DND-41 (cell line): ENCODE measurements at places on chromosomes 3 and 15.

- DNase-seq, result no peak
These were observed 150.9 kb downstream of the LRRC28 start for GRCh38 chr15:99402014-99402729.

DNA sequence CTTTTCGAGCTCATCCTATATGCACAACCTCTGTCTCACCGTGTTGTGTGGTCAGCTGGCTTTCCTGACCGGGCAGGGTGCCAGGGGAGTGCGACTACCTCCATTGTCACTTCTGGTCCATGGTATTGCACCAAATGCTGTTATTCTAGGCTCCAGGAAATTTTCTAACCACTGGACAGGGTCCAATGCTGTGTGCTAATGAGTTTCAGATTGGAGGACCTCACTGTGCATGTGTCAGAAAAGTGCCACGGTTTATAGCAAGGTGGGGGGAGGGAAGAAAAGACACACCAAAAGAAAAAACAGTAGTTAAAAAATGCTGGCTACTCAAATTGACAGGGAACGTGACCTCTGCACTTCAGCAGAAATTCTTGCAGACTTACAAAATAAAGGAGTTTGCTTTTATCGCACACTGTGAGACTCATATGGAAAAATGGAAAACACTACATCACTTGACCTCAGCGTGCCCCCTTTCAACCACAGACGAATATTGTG lies 480.1 kb downstream of the FOXP1 start:
- DNase-seq, result no peak

DNA sequence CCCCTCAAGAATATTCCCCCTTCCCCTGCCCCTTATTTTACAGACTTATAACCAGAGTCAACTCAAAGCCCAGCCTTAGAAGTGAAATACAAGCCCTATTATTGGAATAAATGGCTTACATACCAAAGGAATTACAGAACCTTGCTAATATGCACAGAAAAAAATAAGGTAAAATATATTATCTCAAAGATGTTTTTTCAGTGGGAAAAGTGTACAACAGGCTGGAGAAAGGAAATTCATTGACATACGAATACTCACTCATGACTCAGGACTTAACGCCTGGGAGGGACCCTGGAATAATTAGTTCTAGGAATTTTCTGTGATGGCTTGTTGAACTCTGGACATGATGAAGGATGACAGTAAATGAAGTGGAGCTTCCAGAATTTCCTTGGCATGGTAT lies 27.0 kb downstream of the ARL14 start:
- no peak for DNase-seq

DNA sequence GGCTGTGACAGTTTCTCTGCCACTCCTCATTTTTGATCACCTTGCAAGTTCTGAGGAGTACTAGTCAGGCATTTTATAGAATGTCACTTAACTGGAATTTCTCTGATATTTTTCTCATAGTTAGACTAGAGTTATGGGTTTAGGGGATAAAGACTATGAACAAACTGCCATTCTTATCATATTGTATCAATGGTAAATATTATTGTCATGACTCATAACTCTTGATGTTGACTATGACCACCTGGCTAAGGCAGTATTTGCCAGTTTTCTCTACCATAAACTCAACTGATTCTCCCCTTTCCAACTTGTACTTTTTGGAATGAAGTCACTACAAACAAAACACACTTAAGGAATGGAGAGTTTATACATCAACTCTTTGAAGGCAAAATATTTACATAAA lies 22.7 kb upstream of the OR5K1 start:
- no peak for DNase-seq

GRCh38 chr3:42051384-42052131 lies 39.6 kb upstream of the TRAK1 start:
- no peak for DNase-seq

GRCh38 chr3:152595975-152596821 lies 238.7 kb upstream of the P2RY1 start:
- no peak for DNase-seq

GRCh38 chr15:50747523-50747922 lies 18.0 kb downstream of the SPPL2A start:
- no peak for DNase-seq

GRCh38 chr3:112814266-112814665 lies 32.4 kb downstream of the CD200R1L start:
- no peak for DNase-seq

- DNase-seq, result no peak
These were observed 32.6 kb downstream of the RTP4 start for GRCh38 chr3:187400756-187401155.

DNA sequence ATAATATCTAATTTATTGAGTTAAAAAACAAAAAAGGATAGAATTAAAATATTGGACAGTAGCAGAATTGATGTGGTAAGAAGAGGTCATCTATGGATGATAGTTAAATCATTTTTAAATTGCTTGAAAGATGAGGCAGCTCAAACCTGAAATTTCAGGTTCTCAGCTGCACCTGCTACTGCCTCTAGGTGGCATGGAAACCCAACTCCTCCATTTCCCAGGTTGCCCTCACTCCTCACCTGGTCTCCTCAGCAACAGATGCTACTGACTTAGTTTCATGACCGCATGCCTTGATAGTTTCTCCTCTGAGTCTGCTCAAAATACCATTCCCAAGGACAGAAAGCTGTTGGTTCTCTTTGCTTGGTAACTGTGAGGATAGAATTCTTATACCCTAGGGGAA lies 148.1 kb downstream of the ABHD5 start:
- no peak for DNase-seq

DNA sequence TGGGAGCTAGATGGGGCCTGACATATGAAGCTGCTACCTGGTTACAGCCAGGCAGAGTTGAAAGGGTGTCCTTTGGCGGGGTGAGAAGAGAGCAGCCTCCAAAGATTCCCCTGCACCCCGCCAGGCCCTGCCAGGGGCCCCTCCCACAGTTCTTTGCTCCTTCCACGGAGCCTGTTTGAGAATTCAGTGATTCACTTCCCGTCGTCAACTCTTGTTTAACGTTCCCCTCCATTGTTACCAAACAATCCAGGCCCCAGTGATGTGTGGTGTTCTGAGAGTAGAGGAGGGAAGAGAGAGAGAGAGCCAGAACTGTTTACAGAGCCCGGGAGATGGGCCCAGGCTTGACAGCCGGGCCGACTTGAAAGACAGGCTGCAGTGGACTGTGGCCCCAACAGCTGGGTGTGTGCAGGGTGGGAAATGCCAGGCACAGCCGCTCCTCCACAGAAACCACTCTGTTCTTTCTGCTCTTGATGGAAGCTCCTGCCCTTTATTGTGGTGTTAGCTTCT lies 81.5 kb downstream of the SMAD3 start:
- DNase-seq, result no peak

DNA sequence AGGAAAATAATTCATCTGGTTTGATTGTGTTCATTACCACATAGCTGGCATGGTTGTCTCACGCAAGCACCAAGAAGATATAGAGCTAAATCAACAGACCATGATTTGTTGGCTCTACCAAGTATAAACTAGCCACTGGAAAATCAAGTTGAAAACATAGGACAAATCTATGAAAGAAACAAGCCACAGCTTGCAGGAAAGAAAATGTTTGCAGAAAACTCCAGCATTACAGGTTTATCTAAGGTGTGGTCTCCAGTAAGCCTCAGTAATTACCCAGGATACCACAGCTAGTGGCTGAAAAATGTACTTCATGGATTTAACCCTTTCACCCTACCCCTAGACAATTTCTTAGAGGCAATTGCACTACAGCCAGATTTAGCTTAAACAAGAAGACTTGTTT lies 340.6 kb downstream of the SOX2 start:
- DNase-seq, result no peak

- DNase-seq, result no peak
These were observed 42.0 kb upstream of the CGNL1 start for GRCh38 chr15:57334257-57334656.

DNA sequence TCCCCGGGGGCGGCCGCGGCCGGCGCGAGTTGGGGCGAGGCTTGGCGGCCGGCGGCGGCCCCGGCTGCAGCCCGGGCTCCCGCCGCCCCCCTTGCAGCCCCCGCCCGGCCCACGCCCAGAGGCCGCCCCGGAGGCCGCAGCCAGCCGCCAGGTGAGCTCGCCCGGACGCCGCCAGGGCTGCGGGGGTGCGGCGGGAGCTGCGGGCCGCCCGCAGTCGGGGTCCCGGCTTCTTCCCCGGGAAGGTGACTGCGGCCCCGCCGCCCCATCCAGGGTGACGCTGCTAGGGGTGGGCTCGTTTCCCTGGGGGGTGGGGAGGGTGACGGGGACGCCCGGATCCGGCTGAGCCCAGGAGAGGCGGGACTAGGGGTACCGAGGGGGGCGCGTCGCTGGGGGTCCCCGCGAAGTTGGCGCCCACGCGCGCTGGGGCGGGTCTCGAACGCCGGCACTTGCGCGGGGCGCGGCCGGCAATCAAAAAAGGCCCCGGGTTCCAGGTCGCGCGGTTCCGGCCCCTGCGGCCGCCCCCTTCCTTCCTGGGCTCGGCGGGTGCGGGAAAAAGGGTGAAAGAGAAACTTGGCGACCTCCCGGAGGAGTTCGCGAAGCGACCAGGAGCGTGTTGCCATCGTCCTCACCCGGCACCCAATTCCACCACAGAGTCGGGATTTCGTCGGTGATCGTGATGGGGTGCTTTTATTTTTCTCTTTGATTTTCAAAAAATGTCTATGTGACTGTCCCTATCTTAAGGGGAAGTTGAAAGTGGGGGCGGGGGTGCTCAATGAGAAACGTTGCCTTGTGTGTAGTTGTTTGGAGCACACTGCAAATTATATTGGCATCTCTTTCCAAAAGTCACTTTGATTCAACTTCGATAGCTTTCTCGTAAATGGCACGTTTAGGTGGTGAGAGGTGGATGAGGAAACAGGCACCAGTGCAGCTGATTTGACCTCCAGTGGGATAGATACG lies 619 bp downstream of the ATXN7 start:
- peak; percentile 71 for DNase-seq

- DNase-seq, result no peak
These were observed 263.6 kb downstream of the GABRG3 start for GRCh38 chr15:27234593-27234992.

GRCh38 chr3:122353215-122353614 lies 28.2 kb downstream of the CSTA start:
- DNase-seq, result no peak
